ENCODE measurements at places on chromosomes 7 and 10.
A peak's percentile ranks its signal among the peaks of the same experiment; 100 is the strongest.

GRCh38 chr7:102239206-102239820 is 47.4 kb upstream of the SH2B2 start:
- no peak for DNase-seq

- no peak for DNase-seq
Observed at GRCh38 chr7:39880556-39880955, 69.5 kb upstream of the CDK13 start.

DNA sequence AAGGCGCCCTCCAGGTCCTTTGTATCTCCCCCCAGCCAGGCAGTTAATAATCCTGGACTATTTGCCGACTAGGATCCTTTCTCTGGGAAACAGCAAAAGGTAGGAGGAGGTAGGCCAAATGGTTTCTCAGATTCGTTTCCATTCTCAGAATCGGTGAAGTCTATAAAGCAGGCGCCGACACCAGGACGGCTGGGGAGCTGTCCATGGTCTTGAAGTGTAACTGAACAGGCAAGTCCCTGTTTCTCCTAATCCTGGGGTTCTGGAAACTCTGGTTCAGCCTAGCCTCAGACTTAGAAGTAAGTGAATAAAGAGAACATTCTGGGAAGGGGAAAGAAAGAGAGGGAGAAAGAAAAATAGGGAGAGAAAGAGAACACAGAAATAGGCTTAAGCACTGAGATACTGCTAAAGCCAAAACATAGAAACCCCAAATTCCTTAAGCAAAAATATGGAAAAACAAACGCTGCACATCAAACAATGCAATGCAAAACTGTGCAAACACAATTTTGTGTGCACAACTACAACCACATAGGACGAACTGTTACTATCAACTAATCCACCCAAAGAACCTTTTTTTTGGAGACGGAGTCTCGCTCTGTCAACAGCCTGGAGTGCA is 11.1 kb upstream of the INA start:
- DNase-seq, result peak; percentile 35

DNA sequence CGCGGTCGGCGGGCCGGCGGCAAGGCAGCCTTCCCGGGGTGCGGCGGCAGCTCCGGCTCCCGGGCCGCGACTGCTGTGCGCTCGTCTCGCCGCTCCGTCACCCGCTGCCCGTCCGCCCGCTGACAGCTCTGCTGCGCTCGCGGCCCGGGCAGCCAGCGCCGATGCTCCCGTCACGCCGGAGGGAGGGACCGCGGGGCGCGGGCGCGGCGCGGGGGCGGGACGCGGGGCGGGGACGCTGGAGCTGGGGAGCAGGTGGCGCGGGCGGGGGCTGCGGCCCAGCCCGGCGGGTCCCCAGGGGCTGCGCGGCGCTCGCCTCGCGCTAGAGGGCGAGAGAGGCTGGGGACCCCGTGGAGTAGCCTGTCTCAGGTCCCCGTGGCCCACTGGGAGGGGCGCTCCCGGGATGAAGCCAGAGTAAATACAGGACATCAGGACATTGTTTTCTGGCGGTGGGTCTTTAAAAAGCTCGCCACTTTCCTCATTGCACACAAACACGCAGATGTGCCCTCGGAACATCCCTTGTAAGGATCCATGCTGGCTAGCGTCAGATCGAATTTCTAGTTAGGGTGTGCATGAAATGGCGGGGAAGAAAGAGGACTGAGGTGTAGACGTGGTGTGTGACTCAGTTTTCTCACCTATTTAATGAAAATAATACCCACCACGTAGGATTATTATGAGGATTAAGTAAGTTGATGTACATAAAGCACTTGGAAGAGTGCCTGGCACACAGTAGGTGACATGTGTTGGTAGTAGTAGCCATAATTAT is at the start of gene ELAPOR2:
TSS of gene ELAPOR2 (minus strand) at position 130 of the 763 bp plus-strand sequence. CDS start 141 bp downstream, outside the sequence.
- DNase-seq, result no peak

DNA sequence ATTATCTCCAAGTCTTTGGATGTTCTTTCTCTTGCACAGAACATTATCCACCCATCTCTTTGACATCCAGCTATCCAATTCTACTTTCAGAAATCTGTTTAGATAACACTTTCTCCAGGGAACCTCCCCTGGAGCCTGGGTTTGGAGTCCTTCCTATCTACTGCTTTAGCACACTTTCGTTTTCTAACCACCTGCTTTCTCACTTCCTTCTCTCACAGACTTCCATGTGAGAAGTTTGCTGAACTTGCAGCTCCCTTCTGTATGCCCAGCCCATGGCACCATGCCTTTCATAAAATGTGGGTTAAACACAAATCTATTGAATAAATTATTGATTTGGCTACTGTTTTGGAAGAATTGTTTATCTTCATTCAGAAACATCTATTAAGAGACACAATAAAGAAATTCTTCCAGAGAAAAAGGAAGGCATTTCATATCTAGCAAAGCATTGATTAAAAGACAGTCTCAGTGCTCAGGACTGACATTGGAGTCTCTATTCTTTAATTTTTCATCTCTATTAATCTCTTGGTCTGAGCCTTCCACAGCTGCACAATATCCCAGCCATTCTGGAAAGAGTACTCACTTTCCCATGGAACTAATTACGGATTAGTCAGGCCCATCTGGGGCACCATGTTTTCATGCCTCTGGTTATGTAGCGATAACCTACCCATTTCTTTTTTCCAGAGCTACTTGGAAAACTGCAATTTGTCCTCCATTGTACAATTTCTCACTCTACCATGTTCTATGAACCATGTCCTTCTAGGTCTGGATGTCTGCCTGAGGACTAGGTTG is 1077.3 kb downstream of the SORCS3 start:
- DNase-seq, result no peak

DNA sequence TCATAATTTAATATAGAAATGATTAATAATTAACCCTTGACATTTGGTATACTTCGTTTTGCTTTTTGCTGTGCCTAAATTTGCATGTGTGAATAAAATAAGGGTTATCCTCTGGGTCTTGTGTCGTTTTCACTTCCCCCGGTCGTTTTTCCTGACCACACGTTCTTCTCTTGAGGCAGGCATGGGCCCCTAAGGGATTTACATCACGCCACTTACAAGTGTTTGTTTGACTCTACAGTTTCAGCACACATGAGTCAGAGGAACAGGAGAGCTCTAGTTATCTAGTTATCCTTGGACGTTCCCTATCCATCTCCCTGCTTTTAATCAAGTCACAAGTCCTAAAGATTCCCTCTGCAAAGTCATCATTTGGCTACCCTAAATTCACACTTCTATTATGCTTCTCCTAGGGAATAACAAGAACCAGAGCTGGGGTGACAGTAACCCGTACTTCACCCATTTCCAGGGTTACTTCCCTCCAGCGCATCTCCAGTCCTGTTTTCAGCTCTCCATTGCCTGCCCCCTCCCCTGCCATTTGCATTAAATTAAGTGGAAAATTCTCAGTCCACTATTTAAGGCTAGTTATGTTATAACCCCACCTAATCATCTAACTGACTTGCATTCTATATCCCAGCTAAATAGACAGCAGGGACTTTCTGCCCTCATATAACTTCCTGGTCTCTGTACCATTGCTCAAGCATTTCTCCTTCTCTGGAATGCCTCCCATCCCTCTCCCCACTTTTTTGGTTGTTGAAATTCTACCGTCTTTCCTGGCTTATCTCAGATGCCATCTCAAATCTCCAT is 206.9 kb downstream of the PTEN start:
- DNase-seq, result no peak

- no peak for DNase-seq
Observed at GRCh38 chr10:69558559-69558958, 14.7 kb downstream of the NEUROG3 start.

DNA sequence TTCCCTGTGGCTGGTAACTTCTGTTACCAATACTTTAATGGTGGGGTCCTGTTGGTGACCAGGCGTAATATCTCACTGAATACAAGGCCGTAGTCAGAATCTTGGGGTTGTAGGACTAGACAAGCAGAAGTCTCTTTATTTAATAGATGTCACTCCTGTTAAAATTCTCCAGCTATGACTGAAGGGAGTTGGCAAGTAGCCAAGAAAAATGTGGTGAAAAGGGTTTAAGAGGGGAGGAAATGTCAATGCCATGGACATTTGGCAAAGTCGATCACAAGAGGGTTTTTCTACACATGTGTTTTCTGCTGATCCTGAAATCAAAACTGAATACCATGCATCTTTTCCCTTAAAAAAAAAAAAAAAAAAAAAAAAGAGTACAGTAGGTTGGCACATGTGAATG is 533.5 kb downstream of the AUTS2 start:
- no peak for DNase-seq

DNA sequence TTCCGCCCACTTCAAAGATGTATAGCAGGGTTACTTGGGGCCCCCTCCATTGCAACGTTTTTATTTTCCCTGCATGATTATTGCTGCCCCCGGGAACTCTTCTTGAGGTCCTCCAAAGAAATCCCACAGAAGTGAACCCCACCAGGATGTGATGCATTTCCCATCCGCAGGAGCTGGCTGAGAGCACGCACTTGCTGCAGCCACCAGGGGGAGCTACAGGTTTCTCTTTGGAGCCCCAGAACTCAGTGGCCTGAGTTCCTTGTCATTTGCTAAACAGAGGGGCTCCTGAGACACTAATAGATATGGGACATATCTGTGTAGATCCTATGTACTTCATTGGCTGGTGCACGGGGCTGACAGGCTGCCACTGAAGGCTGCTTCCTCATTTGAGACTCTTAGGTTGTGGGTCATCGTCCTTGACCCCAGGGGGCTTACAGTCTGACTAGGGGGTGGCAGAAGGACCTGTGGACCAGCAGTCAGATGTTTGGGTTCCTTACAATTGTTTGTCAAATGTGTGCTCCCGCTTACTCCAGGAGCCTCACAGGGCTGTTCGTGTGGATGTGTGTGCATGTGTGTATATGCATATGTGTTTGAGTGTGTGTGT is 52.3 kb upstream of the ENO4 start:
- peak; percentile 27 for DNase-seq

DNA sequence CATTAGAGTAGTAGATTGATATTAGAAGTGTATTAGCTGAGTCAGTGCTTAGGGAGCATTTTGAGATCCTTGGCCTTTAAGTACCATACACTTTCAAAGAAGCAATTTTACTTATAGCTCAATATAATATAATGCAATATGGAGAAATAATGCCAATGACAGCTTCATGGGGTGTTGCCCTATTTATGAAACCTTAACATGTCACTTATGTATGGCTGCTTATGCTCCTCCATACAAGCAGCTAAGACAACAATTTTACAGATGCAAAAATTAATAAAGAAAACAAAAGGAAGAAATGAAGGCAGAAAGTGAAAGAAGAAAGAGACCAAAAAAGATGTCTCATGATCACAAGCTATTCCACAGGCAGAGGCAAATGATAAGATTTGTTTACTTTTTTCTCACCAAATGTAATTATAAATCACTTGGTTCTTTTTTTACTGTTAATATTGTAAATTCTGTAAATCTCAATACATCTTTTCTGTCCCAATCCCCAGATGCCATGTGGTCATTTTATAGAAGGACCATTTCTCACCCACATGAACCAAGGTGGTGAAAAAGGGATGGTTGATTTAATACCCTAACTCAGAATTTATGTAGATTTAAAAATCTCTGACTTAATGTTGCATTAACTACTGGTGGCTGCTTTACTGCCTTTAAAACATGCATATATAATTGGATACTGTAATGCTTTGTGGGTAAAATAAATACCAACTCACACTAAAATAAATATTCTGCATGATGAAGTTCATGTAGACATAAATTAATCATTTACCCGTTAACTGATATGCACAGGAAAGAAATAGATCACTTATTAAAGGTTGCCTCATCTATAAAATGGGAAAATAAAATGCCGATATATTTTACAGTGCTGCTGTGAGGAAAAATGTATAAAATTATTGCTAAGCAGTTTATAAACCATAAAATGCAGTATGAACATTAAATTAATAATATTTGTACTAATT is 33.5 kb upstream of the RHOBTB1 start:
- no peak for DNase-seq

- no peak for DNase-seq
Observed at GRCh38 chr7:104328296-104328969, at the start of gene LHFPL3. TSS of gene LHFPL3 (plus strand) at chr7:104328603.

DNA sequence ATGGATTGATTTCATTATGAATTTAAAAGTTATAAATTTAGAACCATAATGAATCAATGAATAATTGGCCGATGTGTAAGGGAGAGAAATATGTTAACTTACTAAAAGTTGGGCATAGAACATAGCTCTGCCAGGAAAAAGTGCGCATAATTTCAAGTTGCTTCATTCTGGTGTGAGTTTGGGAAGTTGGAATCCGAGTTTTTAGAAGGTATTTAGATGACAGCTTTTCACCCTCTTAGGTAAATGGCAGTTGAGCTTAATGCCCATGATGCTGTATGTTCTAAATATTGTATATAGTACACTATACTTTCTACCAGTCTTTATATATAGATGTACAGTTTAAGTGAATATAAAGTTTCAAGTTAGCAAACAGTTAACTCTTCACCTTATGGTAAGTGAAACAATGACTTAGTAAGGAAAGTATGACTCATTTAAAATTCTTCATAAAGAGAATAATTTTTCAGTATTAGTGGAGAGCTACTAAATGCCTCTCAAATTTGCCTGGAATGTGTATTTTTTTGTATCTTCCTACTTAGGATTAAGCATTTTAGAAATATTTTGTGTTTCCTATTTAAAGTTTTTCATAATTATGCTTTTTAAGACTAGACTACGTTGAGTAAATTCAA is 1.6 kb downstream of the C1GALT1 start:
- no peak for DNase-seq

- no peak for DNase-seq
Observed at GRCh38 chr10:7230951-7231350, 179.9 kb downstream of the SFMBT2 start.

GRCh38 chr7:27842094-27842692 is 102.2 kb downstream of the TAX1BP1 start:
- DNase-seq, result no peak

GRCh38 chr7:40095695-40096327 is 38.6 kb downstream of the MPLKIP start:
- no peak for DNase-seq

GRCh38 chr10:131199646-131200045 is 111.9 kb downstream of the TCERG1L start:
- DNase-seq, result no peak

- DNase-seq, result no peak
Observed at GRCh38 chr10:70602665-70603448, at the start of gene PRF1. TSS of gene PRF1 (minus strand) at chr10:70602741. CDS start at chr10:70600902, 1,839 bp downstream.

DNA sequence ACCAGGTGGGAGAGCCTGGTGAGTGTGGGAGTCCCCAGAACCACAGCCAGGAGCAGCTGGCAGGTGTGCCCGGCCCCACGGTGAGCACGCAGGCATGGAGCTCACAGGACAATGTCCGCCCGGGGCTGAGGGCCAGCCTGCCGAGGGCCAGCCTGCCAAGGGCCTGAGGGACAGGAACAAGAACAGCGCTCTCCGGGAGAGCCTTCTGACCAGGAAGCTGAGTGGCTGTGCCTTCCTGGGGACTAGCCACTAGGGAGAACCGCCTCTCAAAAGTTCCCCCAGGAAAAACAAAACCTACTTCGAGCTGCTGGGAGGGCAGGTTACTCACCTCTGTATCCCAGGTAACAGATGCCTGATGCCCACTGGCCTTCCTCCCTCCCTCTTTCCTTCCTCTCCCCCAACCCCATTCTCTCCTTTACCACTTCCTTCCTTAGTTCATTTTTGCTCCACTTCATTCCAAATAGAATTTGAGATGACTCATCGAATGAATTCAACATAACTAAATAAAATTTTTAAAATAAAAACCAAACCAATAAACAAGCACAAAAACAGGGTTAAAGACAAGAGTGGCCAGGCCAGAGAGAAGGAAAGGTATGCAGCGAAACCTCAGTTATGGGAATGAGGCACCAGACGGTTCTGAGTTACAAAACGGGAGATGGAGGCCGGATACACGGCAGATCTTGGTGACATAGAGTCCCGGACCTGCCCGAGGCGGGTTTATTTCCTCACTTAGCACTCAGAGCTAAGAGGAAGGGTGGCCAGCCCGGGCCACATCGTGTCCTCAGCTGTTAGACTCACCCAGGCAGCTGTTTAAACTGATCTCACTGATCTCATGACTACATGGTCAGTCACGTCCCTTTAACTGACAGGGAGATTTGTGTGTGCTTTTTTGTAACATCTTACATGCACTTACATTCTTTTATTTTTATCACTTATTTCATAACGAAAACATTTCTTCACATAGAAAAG is 128.5 kb downstream of the TNS3 start:
- DNase-seq, result no peak
